ENCODE measurements at places on chromosomes 2 and 18.
A peak's percentile ranks its signal among the peaks of the same experiment; 100 is the strongest.

- DNase-seq: no peak
Observed at GRCh38 chr18:25495606-25496005, 143.6 kb upstream of the ZNF521 start.

DNA sequence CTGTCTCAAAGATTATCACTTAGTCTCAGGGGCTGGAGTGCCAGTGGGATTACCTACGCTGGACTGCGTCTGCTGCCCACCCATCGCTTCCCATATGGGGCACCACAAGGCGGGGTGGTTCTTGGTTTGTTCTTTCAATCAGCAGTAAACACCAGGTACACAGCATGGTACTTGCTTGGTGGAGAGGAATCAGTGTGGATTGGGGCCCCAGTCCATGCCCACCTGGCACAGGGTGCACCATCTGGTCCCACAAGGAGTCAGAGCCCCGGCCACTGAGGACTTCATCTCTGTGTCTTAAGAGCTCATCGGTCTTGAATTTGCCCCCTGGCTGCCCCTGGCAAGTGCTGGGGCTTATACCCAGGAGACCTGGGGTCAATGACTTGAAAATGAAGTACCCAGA lies 96.2 kb downstream of the GLI2 start:
- no peak for DNase-seq

DNA sequence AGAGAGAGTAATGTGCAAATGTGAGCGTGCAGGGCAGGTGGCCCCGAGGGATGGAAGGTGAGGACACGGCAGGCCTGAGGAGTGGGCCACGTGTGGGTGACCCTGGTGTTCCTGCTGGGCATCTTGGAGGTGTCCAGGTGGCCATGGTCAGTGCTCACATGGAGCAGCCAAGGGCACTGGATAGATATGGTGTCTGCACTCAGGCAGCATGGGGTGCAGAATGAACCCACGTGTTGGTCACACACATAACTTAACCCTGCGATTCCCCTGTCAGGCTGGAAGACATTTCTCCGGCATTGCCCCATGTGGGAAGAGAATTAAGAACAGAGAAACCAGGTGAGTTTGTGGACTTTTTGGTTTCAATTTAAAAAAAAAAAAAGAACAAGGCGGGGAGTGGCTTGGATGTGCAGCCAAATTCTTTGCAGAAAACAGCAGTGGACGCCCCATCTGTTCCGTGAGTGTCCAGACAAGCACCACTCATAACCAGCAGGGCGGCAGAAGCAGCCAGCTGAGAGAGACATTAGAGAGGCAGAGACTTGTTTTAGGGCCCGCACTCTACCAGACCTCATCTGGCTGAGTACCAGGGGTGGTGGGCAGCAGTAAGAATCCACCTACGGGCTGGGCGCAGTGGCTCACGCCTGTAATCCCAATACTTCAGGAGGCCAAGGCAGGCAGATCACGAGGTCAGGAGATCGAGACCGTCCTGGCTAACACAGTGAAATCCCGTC lies 249.8 kb downstream of the ACKR3 start:
- DNase-seq: no peak

- no peak for DNase-seq
Observed at GRCh38 chr18:63207835-63208234, 111.7 kb downstream of the BCL2 start.

DNA sequence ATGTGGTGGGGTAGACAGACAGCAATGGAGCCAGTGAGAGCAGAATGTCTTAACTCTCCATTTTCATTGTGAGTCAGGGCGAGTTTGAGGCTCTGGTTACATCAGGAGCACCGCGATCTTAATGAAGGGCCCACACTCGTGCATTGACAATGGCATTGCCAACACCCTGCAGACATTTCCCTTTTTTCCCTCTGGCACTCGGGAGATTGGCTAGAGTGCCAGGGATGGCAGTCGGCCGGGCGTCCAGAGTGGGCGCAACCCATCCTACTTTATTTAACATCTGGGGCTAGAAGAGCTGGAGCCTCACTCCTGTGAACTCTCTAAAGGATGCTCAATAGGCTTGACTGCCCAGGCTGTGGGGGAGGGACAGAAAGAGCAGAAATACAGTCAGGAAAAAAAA lies 9.7 kb downstream of the PROKR1 start:
- no peak for DNase-seq

GRCh38 chr18:3510896-3511295 lies 60.9 kb downstream of the TGIF1 start:
- no peak for DNase-seq

DNA sequence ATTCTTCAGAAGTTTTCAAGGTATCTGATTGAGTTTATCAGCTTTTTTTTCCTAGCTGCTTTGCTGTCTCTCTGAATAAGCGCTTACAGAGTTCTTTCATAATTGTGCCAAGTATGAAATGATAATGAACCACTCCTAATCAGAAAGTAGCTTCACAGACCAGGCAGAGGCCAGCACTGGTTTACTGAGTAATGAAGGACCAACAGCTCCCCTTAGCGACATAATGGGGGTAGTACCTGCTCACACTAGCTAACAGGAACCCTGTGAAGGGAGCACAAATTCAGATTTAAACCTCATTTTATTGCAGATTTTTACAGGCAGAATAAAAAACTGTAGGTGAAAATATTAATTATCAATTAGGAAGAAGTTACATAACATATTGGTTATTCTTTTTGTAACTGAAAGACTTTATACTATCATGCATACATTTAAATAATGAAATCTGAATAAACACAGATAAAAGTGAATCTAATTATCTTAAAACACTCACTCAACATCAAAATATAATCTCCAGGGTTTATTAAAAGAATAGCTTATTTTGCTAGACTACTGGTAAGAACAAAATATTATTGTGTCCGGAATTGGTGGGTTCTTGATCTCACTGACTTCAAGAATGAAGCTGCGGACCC lies 53.7 kb upstream of the LRRC30 start:
- DNase-seq: peak; percentile 57

DNA sequence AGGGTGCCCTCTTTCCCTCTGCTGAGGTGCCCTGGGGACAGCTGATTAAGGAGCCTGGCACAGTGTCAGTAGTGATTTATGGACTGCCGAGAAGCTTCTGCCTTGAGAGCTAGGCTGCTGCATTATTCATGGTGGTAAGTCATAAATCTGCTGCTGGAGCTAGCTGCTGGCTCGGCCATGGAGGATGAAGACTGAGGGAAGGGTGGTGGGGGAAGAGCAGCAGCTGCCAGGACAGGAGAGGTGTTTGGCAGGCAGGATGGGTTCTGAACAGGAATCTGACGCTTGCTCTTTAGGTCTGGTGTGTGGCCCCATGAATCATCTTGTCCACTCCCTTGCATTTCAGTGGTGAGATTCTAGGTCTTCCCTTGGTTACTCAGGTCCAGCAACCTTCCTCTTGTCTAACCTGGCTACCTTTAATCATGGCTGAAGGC lies 296.3 kb downstream of the DYSF start:
- DNase-seq: no peak

DNA sequence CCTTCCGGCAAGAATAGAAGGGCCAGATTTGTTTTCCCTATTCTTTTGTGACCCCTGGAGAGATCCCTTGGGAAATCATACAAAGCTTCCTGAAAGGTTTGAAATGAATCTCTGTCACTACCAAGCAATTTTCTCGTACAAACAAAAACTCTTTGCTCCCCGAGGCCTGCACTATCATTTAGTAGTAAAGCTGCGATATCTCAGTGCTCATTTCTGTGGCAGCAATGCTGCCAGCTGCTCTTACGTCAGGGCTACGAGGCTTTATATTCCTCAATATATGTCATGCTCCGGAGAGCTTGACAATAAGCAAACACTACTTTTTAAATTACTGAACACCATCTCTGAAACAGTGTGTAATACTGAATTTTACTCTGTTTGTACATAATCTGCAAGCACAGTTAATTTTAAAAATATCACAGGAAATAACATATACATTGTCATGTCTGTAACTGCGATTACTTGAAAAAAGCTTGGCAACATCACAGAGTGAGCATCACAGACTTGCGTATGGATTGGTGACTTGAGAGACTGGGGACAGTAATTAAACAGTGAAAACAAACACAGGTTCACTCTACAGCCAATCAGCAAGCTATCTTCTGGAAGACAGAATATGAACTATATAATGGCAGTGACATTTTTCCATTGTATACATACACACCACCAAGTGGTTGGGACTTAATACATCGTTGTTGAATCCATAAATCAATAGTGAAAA lies 403.3 kb upstream of the NETO1 start:
- DNase-seq: no peak

- no peak for DNase-seq
Observed at GRCh38 chr18:6399776-6400175, 14.9 kb downstream of the L3MBTL4 start.

DNA sequence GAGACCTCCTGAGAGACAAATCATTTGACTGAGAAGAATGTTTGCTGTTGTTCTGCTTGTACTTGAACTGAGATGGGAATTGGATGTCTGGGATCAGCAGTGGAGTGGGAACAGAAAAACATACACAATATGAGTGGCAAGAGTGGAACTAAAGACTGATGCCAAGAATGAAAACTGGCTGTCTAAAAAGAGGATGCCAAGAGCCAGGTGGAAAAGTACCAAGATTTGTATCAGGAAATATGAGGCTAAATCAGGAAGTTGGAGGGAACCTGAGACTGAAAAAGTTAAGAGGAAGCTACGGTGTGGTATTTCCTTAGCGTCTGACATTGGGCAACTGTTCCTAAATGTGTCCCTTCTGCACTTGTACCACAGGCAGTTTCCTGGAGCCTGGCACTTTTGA lies 440.9 kb upstream of the CELF4 start:
- no peak for DNase-seq

GRCh38 chr2:186498834-186499233 lies 12.8 kb downstream of the ZC3H15 start:
- no peak for DNase-seq

DNA sequence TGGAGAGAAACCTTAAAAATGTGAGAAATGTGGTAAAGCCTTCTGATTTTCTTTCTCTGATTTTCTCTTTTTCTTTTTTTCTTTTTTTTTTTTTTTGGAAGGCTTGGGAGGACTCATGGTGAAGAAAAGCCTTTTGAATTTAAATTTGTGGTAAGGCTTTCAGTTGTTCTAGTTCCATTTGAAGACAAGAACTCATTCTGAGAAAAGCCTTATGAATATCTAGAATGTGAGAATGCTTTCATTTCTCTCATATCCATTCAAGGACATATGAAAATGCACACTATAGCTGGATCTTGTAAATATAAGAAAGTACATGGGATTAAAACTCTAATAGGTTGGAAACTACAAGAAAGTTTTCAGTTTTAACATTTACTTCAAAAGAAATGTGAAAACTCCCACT lies 1045.2 kb upstream of the NRXN1 start:
- no peak for DNase-seq

GRCh38 chr2:166321076-166321475 lies 54.7 kb downstream of the SCN9A start:
- no peak for DNase-seq

Data from ovary (tissue), 10 donors.